B cell (primary cell): ENCODE measurements at places on chromosomes 4 and X.

GRCh38 chr4:81627590-81627989 is 155.9 kb upstream of the RASGEF1B start:
- no peaks in the 10 kb centered on the region for H3K36me3 ChIP-seq
- no peaks in the 10 kb centered on the region for H3K27me3 ChIP-seq
- no peak overlapping the region for H3K4me3 ChIP-seq
- peaks cover 29% of the 10 kb centered on the region for H3K4me1 ChIP-seq
- no peak for DNase-seq

DNA sequence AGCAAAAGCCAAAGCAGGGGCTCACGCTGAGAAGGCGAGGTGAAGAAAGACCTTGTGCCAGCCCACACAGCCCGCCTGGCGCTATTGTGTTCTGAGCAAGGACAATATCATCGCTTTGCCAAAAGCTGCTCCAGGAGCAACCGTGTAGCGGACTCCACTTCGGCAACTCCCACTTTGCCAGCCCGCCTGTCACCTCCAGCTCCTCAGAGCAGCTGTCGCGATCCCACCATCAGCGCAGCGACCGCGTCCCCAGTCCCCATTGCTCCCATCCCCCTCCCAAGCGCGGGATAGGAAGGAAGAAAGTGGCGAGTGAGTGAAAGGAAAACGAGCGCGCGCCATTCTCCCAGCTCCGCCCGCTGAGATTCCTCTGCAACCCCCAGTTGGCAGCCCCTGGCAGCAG is 759 bp downstream of the ZC4H2 start:
- no peaks in the 10 kb centered on the region for H3K27me3 ChIP-seq
- DNase-seq: peak; percentile 29
- H3K36me3 ChIP-seq: no peaks in the 10 kb centered on the region
- no peak overlapping the region for H3K27ac ChIP-seq
- H3K4me3 ChIP-seq: peak overlapping the region; percentile 39

- no peaks in the 10 kb centered on the region for H3K36me3 ChIP-seq
- H3K27me3 ChIP-seq: no peaks in the 10 kb centered on the region
- no peaks in the 10 kb centered on the region for H3K4me1 ChIP-seq
- no peak overlapping the region for H3K27ac ChIP-seq
- no peak overlapping the region for H3K4me3 ChIP-seq
These were observed 660.5 kb upstream of the PABPC4L start for GRCh38 chr4:134862116-134862515.

- peak overlapping the region; percentile 63 for H3K27ac ChIP-seq
- DNase-seq: peak; percentile 43
- peak overlapping the region; percentile 78 for H3K4me3 ChIP-seq
- H3K4me1 ChIP-seq: peaks cover 22% of the 10 kb centered on the region
These were observed 2.1 kb downstream of the PPP3CA start for GRCh38 chr4:101345271-101345595.

DNA sequence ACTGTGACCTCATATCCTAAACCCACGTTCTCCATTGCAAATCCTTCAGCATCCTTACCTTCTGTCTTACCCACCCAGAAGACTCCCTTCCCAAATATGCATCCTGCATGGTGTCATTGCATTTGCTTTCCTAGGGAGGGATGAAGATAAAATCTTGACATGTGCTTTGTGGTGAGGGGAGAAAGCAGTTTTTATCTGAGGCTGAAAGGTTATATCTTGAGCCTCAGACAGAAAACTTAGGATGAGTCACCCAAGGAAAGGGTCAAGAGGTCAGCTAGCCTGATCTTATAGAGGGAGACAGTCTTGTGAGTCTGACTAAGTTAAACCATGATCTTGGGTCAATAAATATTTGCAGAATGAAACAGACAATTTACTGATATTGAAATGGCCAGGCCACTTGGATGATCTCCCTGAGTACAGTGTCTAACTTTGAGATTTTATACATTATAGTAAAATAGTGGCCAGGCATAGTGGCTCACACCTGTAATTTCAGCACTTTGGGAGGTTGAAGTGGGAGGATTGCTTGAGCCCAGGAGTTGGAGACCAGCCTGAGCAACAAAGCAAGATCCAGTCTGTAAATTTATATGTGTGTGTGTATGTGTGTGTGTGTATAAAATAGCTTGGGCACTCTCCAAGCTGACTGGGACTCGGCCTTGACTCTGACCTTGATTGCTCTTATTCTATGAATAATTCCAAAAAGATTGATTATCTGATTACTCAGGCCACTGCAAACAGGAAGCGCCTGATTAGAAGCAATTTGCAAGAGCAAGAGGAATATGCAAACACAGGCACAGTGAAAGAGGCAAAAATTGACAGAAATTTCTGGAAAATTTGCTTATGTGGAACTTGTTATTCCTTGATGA is 15.4 kb upstream of the FAM9C start:
- H3K27ac ChIP-seq: no peak overlapping the region
- H3K27me3 ChIP-seq: no peaks in the 10 kb centered on the region
- no peak for DNase-seq

- H3K4me3 ChIP-seq: no peak overlapping the region
- H3K36me3 ChIP-seq: no peaks in the 10 kb centered on the region
- no peak overlapping the region for H3K27ac ChIP-seq
- no peaks in the 10 kb centered on the region for H3K4me1 ChIP-seq
- H3K27me3 ChIP-seq: no peaks in the 10 kb centered on the region
These were observed 115.8 kb downstream of the PPARGC1A start for GRCh38 chr4:23773884-23774636.
